ENCODE measurements at places on chromosomes 3 and 15. TPM values are rescaled to one million over a fixed set of nuclear protein-coding genes. Genes with fewer than 3 reads are reported as not detected.

GRCh38 chr3:127197300-127198189 is 4.6 kb downstream of the PRR23E start:
- DNase-seq = peak; percentile 34

GRCh38 chr3:31766669-31767068 is 214.4 kb downstream of the OSBPL10 start:
- no peak for DNase-seq

DNA sequence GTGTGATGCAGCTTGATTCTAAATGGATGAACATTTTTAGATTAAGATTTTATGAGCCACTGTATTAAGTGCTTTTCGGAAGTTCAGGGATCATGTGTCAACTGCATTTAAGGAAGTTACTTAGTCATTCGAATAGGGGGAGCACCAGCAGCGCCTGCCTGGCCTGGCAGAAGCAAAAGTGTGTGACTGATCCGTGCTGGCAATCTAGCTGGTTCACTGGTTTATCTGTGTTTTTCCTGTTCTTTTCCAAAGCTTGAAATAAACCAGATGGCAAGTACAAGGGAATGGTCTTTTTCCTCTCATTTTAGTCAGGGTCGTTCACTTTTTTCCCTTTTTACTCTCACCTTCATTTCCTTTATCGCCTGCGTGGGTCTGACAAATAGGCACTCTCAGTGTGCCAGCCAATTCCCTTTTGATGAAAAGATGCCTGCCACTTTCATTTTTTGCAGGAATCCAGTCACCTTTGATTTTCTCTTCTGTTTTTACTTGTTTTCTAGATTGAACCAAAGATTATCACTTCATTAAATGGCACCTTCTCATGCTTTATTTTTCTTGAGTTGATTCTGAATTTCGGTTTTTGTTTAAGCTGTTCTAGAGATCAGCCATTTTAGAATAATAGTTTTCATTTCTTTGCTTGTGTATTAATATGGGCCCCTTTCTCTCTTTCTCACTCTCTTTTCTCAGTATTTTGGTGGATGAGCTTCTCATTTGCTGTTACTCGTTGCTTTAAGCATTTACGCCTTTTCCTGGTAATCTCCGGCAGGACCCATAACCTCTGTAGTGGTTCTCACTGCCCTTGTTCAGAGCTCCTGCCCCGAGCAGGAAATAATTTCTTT is 2.8 kb downstream of the ABHD2 start:
- peak; percentile 87 for DNase-seq

GRCh38 chr15:77716632-77717332 is 84.1 kb upstream of the LINGO1 start:
- DNase-seq = no peak

- DNase-seq = no peak
These were observed 462.4 kb upstream of the THBS1 start for GRCh38 chr15:39118510-39118909.

- no peak for DNase-seq
These were observed 15.5 kb upstream of the NCEH1 start for GRCh38 chr3:172726380-172726779.

DNA sequence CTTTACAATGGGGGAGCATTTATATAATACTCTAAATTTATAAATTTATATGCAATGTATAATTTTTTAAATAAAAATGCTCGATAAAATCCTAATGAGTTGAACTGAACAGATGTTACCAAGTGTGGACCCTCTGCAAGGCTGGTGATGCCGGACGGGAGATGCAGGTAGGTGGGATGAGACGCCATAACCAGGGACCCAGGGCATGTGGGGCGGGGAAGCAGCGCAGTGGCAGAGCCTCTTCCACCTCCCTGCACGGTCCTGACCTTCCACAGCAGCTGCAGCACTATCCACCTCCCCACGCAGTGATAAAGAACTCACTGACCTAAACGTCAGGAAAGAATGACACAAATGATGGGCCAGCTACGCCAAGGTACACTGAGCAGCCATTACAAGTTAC is 12.8 kb downstream of the PCSK6 start:
- DNase-seq = no peak

- DNase-seq = peak; percentile 94
These were observed 1.5 kb upstream of the LIMD1 start for GRCh38 chr3:45592830-45593707.

GOLGA6C gene
- not detected for total RNA-seq

PDCD7 gene
- 23.1 TPM for total RNA-seq

P2RY14 gene
- total RNA-seq = 1.7 TPM

TGM5 gene
- not detected for total RNA-seq

ZNF662 gene
- total RNA-seq = 7.1 TPM

Data from Peyer's patch (tissue), 4 donors.